ENCODE measurements at places on chromosomes 1 and 21.
A peak's percentile ranks its signal among the peaks of the same experiment; 100 is the strongest.

DNA sequence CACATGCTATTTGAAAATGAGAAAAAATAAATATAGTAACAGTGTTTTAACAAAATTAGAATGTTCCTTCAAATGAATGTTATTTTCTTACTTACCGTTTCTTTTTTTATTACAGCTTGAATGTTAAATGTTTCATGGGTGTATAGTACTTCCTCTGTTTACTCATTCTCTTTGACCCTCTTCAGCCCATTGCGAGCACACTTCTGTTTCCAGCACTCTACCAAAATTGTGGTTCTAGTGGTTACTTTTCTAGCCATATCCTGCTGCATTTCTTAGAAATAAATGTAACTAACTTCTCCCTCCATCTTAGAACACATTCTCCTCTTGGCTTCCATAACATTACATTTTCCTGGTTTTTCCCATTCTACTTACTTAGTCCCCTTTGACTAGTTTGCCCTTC is 190.0 kb upstream of the C1orf105 start:
- DNase-seq: no peak

DNA sequence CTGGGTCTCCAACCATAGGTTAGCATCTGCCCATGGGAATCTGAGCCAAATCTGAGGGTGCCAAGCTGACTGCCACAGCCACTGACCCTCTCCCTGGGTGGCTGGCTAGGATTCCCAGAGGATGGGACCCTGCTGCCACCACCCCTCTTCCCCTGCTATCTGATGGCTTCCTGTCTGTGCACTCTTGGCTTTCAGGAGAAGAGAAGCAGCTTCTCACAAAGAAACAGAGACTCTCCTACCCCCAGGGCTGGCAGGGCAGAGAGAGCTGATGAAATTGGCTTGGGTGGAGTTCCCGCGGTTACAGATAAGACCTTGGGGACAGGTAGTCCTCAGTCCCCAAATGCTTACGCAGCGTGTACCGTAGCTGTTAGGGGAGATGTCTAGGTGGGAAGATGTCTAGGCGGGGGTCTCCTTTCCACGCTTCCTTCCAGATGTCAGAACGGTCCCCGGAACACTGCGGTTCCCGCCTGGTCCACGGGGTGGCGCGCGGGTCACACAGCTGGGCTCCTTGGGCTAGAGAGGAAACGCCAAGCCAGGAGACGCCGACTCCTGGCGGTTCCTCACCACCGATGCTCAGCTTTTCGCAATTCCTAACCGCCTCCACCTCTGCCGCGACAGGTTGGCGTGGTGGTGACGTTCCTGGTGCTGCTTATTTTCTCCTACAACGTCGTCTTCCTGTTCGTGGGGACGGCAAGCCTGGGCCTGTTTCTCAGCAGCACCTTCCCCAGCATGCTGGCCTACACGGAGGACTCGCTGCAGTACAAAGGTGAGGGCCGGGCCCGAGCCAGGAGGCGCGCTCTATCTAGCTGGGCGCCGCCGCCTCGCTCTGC is 40.1 kb downstream of the ELK4 start:
- DNase-seq: peak; percentile 84

DNA sequence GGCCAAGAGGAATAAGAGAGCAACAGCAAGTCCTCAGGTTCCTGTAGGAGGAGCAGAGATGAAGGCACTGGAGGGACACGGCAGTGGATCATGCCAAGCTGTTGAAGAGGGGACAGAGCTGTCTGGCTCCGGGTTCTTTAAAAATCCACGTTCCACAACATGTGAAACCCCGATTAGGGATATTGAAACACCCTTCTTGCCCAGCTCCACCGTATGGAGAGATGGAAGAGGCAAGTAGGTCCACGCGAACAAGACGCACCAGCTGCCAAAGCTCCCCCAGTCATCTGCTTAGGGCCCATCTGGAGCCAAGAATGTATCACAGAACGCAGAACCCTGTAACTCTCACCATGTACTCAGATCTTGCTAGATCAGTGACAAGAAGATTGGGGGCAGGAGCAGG is 3.9 kb downstream of the C1orf198 start:
- no peak for DNase-seq

- no peak for DNase-seq
Measured at GRCh38 chr1:93005252-93005598, 44.0 kb upstream of the DIPK1A start.

GRCh38 chr1:245434280-245434679 is 279.5 kb downstream of the KIF26B start:
- DNase-seq: no peak

- DNase-seq: no peak
Measured at GRCh38 chr1:102879439-102879993, 228.8 kb downstream of the COL11A1 start.

DNA sequence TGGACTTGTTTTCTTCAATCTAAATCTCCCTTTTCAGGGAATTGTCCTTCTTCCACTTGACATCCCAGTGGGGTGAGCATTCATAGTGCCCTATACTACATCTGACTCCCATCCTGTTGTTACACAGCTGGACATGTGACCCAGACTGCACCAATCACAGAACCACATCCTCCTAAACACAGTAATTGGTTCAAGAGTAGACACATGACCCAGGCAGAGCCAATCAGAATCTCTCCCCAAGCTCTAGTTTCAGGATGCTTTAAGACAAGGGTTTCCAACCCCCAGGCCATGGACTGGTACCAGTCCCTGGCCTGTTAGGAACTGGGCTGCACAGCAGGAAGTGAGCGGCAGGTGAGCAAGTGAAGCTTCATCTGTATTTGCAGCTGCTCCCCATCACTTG is 5.6 kb upstream of the DDOST start:
- no peak for DNase-seq

- no peak for DNase-seq
Measured at GRCh38 chr1:107124694-107125093, 16.1 kb upstream of the NTNG1 start.

- DNase-seq: no peak
Measured at GRCh38 chr21:41813226-41813625, 46.4 kb upstream of the RIPK4 start.

- DNase-seq: no peak
Measured at GRCh38 chr1:178092878-178093493, 918 bp upstream of the RASAL2 start.

- DNase-seq: no peak
Measured at GRCh38 chr1:204565617-204566582, 49.7 kb downstream of the MDM4 start.

- no peak for DNase-seq
Measured at GRCh38 chr1:90925928-90926869, 95.6 kb downstream of the ZNF644 start.

DNA sequence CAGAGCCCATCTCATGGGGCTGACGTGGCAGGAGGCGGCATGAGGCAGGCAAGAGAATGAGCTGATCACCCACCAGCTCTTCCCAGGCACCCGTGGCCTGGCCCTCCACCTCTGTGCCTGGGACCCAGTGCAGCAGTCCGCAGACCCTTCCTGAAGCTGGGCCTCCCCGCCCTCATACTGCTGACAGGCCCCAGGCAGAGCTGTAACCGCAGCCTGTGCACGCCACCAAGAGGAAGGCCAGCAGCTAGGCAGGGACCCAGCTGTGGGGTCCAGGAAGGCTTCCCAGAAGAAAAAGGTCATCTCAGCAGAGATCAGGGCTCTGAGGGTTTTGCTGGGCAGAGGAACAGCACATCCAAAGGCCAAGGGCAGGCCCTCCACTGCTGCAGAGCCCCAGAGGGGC is 9.8 kb upstream of the MTFR1L start:
- DNase-seq: no peak

DNA sequence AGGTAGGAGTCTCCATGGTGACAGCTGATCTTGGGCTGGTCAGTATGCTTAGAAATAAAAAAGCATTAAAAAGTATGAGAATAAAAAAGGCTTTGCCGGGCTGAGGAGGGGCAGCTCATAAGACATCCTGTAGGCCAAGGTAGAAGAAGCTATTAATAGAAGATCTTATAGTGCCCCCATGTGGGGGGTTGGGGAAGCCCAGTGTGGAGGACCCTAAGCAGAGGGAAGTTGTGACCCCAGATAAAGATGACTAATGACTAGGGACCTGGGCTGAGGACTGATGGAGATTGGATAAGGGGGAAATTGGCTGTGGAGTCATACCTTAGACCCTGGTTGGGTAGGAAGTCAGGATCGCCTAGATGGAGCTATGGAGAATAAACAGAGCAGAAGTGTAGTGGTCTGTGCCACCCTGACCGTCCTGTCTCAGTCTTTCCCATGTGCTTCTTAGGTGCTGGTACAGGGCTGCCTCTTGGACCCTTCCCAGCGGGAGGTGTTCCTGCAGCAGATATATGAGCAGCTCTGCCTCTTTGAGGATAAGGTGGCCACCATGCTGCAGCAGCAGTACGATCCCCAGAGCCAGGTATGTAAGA is 25.0 kb downstream of the SZT2 start:
- DNase-seq: peak; percentile 24

- no peak for DNase-seq
Measured at GRCh38 chr1:235942979-235943575, 76.4 kb upstream of the LYST start.

- no peak for DNase-seq
Measured at GRCh38 chr1:20029178-20029912, 40.6 kb upstream of the PLA2G5 start.

DNA sequence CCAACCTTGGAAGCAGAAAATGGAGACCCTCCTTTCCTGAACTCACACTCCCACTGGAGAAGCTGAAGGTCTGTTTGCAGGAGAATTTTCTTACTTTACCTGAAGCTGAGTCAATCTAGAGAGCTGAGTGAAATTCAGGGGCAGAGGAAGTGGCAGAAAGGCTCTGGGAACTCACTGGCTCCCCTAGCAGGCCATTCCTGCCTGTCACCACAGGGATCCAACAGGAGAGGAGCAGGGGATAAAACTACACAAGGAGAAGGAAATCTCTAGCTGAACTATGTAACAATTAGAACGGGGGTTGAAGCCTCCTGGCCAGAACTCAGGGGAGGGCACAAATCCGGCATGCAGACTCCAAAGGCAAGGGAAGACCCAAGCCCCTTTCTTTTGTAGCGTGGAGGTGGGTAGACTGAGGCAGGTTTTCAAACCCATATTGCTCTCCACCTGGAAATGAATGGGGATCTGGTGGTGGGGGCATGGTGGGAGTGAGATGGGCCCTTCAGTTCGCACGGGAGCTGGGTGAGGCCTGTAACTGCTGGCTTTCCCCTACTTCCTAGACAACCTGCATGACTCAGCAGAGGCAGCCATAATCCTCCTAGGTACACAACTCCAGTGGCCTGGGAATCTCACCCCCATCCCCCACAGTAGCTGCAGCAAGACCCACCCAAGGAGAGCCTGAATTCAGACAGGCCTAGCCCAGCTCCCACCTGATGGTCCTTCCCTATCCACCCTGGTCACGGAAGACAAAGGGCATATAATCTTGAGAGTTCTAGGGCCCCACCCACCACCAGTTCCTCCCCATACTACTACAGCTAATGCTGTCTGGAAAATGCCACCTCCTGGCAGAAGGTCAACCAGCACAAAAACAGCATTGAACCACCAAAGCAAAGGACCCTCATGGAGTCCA is 158.1 kb downstream of the LTN1 start:
- no peak for DNase-seq
